Inflammatory macrophage treated with lipopolysaccharide for 1 hour (primary cell): ENCODE measurements at places on chromosomes 12 and 14.

GRCh38 chr14:24307575-24308341, at the start of gene CIDEB:
Gene CIDEB, minus strand, starts transcription at chr14:24307977. Its CDS starts 119 bp downstream, at chr14:24307858.
- peak; percentile 95 for DNase-seq

GRCh38 chr12:58434726-58435125, 485.6 kb downstream of the LRIG3 start:
- DNase-seq, result no peak

GRCh38 chr12:93167331-93167730, 210.4 kb upstream of the NUDT4 start:
- DNase-seq, result no peak

GRCh38 chr12:124802361-124802760, 61.3 kb downstream of the SCARB1 start:
- no peak for DNase-seq

- DNase-seq, result no peak
Observed at GRCh38 chr14:66377574-66377973, 108.6 kb upstream of the CCDC196 start.

- no peak for DNase-seq
Observed at GRCh38 chr14:80239631-80240030, 28.3 kb upstream of the DIO2 start.

GRCh38 chr12:43841253-43841652, 5.4 kb downstream of the TMEM117 start:
- DNase-seq, result no peak

- no peak for DNase-seq
Observed at GRCh38 chr12:50961708-50962107, 9.4 kb downstream of the HIGD1C start.

- no peak for DNase-seq
Observed at GRCh38 chr12:43401096-43401495, 150.9 kb downstream of the ADAMTS20 start.

DNA sequence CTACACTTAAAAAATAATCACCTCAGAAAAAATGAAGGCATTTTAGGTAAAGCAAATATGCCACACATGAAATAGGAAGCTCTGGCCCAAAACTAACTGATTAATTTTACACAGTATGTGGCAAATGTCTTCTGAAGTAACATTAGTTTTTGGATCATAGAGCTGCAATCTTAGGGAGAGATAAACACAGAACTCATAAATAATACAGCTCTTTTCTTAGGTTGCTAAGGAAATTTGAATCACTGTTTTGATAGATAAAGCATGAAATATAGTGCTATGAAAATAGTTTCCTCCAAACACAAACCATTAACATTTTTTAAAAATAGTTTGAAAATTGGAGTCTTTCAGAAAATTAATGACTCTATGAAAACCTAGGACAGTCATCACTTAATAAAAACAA, 15.0 kb downstream of the RASSF9 start:
- DNase-seq, result no peak

DNA sequence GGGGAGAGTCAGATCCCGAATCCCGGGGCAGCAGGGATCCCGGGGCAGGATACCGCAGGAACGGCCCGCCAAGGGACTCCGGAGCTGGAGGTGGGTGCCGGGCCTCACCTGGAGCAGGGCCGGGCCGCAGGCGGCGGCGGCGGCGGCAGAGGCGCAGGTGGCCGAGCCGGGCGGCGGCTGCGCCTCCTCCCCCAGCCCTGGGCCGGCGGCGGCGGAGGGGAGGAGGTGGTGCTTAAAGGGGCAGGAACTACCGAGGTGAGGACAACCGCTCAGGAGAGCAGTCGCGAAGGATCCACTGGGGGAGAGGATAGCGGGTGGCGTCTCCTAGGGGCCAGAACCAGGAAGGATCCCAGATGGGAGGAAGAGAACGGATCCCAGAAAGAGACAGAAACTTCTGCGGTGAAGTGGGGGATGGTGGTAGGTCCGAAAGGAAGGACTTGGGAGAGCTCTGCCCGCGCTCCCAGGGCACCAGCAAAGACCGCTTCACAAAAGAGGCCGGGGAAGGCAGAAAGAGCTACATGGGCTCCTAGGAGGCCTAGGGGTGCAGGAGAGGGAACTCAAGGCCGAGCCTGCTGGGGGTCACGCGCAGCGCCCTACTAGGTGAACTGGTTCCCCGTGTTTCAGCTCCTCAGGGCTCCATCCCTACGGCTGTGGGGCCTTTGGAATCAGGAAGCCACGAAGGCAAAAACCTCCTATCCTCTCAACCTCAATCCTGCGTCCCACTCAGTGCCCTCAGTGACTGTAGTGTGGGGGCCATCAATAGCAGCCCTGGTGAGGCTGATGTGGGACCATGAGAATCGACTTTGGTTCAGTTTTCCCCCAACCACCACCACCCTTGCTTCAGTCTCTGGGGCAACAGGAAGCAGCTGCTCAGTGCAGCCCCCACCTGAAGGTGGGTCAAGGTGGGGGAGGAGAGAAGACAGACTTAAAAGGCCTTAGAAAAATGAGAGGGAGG, 5.0 kb upstream of the BAZ2A start:
- peak; percentile 27 for DNase-seq

GRCh38 chr12:45833401-45833800, 103.9 kb downstream of the ARID2 start:
- DNase-seq, result no peak

DNA sequence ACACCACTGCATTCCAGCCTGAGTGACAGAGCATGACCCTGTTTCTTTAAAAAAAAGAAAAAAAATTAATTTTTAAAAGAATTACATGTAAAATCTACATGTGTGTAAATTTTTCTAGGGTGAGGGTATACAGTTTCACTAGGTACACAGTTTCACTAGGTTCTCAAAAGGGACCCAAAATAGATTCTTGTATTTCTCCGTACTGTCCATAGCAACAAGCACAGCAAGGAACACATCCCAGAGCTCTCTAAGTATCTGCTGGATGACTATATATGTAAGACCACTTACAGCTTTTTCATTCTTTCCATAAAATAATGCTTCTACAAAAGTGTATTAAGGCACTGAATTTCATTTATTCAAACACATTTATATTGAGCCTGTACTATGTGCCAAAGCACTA, 55.1 kb downstream of the ATXN2 start:
- no peak for DNase-seq

- DNase-seq, result no peak
Observed at GRCh38 chr14:90450667-90451066, 53.8 kb downstream of the CALM1 start.

DNA sequence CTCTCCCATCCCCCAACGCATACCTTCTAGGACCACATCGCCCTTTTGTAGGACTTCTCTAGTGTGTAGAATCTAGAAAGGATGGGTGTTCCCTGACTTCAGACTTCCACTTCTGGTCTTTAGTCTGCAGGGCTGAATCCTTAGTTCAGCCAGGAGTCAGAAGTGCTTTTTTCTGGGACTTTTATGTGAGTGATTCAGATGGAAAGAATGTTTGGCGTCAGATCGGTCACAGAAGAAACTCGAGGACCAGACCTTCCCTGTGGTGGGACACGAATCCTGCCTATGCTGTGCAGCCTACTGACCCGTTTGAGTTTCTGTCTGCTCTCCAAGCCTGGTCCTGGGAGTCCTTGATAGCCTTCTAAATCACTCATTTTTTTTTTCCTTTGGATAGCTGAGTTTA, 165.4 kb upstream of the SSTR1 start:
- DNase-seq, result no peak

- DNase-seq, result no peak
Observed at GRCh38 chr14:52856139-52856538, 64.7 kb upstream of the GNPNAT1 start.

DNA sequence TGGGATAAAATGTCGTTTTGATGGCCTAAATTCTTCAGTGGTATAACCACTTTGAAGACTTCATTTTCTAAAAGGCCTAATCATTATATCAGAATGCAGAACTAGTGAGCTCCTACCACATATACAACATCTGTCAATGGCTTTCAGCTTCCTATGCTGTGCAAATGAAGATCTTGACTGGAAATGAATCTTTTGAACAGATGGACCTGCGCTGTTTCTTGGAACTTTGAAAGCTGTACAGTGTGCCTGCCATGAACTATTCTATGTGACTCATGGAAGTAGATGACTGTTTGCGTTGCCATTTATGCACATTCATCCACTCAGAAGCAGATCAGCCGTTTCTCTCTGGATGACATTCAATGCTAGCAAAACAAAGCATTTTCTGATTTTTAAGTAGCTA, 542.2 kb upstream of the USP15 start:
- no peak for DNase-seq

DNA sequence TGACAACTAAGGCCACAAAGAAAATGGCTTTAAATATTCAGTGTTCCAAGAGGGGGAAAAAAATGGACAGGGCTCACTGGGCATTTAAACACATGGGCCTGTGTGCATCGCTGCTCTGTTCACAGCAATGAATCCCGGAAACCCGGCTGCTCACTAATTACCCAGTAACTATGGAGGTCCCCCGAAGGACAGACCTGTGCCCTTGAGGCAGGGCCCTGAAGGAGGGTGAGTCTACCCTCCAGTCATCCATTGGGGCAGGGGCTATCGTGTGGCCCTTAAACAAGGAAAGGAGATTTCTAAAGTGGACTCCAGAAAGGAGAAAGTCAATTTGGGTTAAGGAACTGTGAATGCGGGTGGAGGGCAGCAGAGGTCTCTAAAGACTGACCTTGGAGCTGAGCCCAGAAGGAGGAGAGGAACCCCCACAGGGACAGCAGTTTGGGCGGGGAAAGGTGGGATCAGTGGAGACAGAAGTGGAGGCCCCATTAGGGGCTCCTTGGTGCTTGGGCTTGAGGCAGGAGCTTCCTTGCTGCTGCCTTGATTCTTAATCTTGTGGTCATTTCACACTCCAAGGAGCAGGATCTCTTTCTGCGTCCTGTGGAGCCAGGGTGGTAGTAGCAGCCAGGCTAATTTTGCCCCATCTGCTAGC, 1.4 kb upstream of the CLMN start:
- no peak for DNase-seq

DNA sequence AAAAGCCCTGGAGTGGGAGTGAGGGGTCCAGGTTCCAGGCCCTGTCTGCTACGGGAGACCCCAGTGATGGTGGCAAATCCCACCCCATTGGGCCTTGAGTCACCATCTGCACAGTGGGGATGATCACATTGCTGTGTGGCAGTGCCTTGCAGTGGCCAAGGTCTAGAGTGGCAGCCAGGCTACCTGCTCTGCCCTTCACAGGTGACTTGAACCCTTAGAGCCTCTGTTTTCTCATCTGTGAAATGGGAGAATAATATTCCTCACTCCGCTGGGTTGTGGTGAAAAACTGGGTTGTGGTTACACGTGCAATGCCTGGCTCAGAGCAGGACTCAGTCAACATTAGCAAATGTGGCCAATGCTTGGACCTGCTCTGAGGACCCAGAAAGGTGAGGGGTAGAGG, 58.2 kb downstream of the MVK start:
- DNase-seq, result no peak

- no peak for DNase-seq
Observed at GRCh38 chr12:107397890-107398500, 287.6 kb upstream of the PWP1 start.

DNA sequence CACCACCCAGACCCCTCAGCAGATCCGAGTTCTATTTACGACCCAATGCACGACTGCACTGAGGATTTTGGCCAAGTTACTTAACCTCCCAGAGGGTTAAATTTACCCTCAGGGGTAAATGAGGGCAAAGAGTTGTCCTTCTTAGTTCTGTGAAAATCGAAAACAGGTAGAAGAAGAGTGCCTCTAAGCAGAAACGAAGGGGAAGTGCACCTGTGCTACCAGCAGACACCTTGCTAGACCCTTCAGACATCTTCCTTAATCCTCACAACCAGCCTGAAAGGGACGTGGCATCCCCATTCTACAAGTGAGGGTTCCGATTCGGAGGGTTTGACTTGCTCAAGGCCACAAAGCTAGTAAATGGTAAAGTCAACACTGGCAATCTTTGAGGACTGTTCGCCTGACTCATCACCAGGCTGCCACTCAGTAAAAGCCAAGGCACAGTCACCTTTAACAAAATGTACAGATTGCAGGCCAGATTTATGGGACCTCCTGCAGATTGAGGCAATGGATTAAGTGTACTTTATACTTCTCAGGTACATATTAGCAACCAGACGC, 1.6 kb downstream of the GSG1 start:
- DNase-seq, result peak; percentile 24

DNA sequence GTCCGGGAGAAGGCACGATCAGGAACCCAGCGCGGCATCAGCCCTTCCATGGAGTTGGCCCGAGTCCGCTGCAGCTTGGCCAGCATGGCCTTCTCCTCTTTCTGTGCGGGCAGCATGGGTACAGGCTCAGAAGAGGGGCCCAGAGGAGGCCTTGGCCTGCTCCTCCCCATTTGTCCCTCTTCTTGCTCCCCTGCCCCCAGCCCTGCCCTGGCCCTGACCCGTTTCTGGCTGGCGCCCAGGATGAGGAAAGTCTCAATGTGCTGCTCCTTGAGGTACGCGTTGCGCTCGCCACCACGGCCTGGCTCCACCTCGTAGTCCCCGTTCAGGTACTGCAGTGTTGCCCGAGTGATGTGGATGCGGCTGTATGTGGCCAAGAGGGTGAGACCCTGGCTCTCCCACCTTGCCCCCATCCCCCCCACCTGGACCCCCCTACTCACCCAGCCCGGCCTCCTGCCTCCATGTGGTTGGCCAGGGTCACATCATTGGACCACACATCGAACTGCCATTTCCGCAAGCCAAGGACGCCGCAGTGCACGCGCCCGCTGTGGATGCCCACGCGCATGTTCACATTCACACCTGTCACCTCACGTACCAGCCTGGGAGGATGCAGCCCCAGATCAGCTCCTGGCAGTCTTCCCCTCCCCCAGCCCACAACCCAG, 12.8 kb downstream of the ADCY6 start:
- DNase-seq, result no peak

GRCh38 chr12:92342574-92342973, 196.9 kb upstream of the BTG1 start:
- DNase-seq, result no peak

DNA sequence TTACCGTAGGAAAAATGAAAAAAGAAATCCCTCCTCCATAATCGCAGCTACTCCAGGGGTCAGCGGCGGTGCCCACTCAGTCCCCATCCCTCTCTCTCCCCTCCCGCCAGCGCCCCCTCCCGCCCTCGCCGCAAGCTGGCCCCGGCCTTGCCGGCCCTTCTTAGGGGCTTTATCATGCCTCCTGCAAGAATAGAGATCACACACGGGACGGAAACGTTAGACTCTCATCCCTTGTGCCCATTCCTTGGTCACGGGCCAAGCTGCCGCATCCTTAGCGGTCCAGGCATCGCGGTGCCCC, 692 bp upstream of the COX14 start:
- no peak for DNase-seq
